ENCODE measurements at places on chromosomes 4 and X. TPM values are rescaled to one million over a fixed set of nuclear protein-coding genes. Genes with fewer than 3 reads are reported as not detected.
A peak's percentile ranks its signal among the peaks of the same experiment; 100 is the strongest.

The PABPC5 gene
- total RNA-seq: 4.4 TPM

The CFAP47 gene
- total RNA-seq: not detected

The HSFX3 gene
- total RNA-seq: not detected

- H3K4me1 ChIP-seq: no peaks in the 10 kb centered on the region
- H3K36me3 ChIP-seq: no peaks in the 10 kb centered on the region
- no peak overlapping the region for H3K27ac ChIP-seq
- peak; percentile 76 for DNase-seq
Measured at GRCh38 chr4:137968956-137969678, 273.0 kb downstream of the SLC7A11 start.

The FAM114A1 gene
- total RNA-seq: 270 TPM

- H3K36me3 ChIP-seq: no peaks in the 10 kb centered on the region
- H3K4me3 ChIP-seq: no peak overlapping the region
- DNase-seq: peak; percentile 24
- H3K4me1 ChIP-seq: no peaks in the 10 kb centered on the region
- no peaks in the 10 kb centered on the region for H3K27me3 ChIP-seq
Measured at GRCh38 chr4:23613782-23614181, 276.1 kb downstream of the PPARGC1A start.

- no peaks in the 10 kb centered on the region for H3K27me3 ChIP-seq
- no peak overlapping the region for H3K27ac ChIP-seq
- peaks cover 3% of the 10 kb centered on the region for H3K4me1 ChIP-seq
- H3K4me3 ChIP-seq: no peak overlapping the region
- DNase-seq: no peak
Measured at GRCh38 chrX:30880058-30880457, 9.0 kb downstream of the TAB3 start.

- H3K36me3 ChIP-seq: no peaks in the 10 kb centered on the region
- no peak overlapping the region for H3K27ac ChIP-seq
- no peaks in the 10 kb centered on the region for H3K27me3 ChIP-seq
- peak; percentile 84 for DNase-seq
- no peaks in the 10 kb centered on the region for H3K4me1 ChIP-seq
- H3K4me3 ChIP-seq: no peak overlapping the region
Measured at GRCh38 chr4:155809835-155810234, 51.0 kb downstream of the GUCY1B1 start.

DNA sequence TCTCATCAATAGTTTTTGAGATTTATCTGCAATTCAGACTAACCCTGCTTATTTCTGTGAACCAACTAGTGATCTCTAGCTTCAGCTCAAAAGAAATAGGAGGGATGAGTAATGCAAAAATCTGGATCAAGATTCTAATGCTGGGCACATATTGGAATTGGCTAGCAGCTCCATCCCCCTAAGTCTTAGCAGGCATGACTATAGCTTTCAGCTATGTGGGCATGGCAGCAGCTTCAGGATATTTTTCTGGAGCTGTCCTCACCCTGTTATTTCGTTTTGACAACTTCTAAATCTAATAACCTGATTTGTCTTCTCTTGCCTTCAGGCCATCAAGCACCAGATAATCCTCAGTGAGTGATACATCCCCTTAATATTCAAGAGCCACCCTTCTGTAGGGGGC is 50.8 kb upstream of the GNPDA2 start:
- DNase-seq: no peak
- H3K27ac ChIP-seq: no peak overlapping the region
- H3K4me1 ChIP-seq: no peaks in the 10 kb centered on the region
- no peaks in the 10 kb centered on the region for H3K36me3 ChIP-seq

- H3K36me3 ChIP-seq: no peaks in the 10 kb centered on the region
- H3K4me3 ChIP-seq: no peak overlapping the region
- H3K4me1 ChIP-seq: peaks cover 3% of the 10 kb centered on the region
Measured at GRCh38 chrX:71622576-71623450, 4.5 kb upstream of the CXCR3 start.
